Stimulated activated CD4-positive, alpha-beta T cell treated with anti-CD3 and anti-CD28 coated beads, Interleukin-4, amount 100 ng/mL, for 4 hours (primary cell): ENCODE measurements at places on chromosomes 13 and 19.

DNA sequence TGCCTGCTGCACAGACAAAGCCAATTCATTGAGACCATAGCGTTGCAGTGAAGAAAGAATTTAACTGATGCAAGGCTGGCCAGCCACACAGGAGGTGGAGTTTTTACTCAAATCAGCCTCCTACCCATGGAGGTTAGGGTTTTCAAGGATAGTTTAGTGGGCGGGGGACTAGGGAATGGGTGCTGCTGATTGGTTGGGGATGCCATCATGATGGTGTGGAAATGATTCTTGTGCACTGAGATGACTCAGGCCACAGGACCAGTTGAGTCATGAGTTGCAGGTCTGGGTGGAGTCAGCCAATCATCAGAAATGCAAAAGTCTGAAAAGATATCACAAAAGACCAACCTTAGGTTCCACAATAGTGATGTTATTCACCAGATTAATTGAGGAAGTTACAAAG lies 359.6 kb downstream of the FOXO1 start:
- DNase-seq = peak; percentile 55

- DNase-seq = no peak
Measured at GRCh38 chr13:109436055-109436622, 350.2 kb downstream of the IRS2 start.

- DNase-seq = no peak
Measured at GRCh38 chr13:42894765-42895243, 97.2 kb downstream of the EPSTI1 start.

DNA sequence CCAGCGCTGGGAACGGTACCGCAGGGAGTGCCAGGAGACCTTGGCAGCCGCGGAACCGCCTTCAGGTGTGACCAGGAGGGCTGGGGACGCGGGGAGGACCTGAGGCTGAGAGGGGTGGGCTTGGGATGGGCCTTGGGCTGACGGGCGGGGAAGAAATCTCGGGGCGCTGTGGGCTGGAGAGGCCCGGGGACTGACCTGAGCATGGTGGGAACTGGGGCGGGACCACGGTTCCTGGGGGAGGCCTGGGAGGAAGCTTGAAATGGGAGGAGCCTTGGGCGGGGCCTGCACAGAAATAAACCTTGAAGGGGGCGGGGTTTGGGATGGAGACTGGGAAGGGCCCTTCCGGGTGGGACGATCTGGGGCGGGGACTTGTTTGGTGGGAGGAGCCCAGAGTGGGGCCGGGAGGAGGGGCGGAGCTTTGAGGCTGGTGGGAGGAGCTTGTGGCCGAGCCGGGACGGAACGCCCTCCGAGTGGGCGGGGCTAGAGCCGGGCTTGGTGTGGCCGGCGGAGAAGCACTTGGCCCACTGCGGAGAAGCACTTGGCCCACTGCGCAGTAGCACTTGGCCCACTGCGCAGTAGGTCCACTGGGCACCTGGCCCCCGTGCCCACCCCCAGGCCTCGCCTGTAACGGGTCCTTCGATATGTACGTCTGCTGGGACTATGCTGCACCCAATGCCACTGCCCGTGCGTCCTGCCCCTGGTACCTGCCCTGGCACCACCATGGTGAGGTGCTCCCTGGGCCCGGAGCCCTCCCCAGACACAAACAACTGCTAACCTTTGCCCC lies 2.8 kb downstream of the GIPR start:
- DNase-seq = peak; percentile 30

DNA sequence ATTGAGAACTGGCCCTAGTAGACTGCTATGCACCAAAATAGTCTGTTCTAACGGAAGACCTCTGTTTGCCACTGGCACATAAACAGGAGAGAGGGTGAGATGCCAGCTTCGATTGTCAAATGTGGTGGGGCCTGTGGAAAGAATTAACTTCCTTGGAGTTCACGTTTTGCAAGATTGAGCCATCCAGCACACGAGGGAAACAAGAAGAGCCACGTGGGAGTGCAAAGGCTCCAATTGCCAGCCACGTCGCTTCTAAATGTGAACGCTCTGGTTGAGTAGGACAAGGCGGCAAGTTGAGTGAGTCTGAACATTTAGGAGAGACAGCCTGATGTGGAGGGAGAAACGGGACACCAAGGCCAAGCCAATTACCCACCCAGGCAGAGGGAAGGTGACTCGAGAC lies 409.1 kb downstream of the FGF9 start:
- DNase-seq = no peak

DNA sequence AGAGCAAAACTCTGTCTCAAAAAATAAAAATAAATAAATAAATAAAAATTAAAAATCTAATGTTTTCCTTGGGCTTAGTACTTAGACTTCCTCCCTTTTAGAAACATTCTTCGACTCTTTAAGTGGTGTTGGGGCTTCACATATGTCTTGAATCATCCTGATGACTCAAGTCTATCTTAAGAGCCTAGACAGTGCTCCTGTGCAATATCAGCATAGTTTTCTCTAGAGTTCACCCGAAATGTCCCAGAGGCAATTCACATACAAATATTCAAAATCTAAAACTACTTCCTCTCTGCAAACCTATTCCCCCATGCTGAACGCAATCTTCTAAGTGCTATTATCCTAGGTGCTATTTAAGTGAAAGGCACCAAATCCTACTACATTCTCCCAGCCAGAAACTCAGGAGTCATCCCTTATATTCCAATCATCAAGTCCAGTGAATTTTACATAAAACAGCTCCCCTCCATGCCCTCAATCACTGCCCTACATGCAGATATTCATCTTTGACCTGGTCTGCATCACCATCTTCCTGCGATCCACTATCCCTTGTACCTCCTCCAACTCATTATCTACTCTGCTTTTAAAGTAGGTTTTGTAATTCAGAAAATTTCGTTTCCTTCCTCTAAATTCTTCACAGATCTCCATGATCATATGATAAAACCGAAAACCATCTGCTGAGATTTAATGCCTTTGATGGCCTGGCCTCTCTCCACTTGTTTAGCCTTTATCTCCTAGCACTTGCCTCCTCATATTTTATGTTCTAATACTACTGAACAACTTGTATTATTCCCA lies 102.7 kb downstream of the ELF1 start:
- no peak for DNase-seq

DNA sequence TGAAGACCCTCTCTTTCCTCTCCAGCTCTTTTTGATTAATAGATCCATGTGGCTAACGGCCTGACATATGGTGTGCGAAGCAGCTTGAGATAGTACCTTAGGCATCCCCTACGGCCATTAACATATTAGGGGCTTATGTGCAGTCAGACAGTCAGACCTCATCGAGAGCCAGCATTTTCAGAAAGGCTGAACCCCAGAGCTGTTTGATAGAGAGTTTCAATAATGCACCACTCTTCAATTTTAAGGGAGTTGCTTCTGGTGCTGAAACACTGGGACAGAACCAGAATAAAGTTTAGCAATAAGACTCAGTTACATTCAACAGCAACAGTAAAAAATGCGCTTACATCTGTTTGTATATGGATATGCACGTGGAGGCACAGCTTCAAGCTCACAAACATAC lies 10.8 kb downstream of the POU4F1 start:
- no peak for DNase-seq

- no peak for DNase-seq
Measured at GRCh38 chr19:50459067-50459456, 17.2 kb upstream of the EMC10 start.

DNA sequence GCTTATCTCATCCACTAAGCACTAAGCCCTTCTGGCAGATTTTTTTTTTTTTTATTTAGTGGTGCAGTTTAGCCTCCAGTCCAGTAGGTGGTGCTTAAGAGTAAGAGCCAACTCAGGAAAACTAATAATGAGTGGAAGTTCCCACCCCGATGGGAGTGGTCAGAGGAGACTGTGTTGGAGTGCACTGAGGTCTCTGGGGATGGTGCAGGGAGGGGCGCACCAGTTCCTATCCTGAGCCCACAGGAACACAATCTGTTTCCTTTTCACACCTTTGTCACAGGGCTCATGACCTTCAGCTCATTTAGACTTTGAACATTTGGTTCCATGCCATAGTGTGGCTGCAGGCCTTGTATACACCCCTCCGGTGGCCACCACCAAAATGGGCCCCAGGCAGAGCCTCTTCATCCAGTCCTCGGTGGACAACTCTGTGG lies 367.4 kb downstream of the SPRY2 start:
- no peak for DNase-seq

DNA sequence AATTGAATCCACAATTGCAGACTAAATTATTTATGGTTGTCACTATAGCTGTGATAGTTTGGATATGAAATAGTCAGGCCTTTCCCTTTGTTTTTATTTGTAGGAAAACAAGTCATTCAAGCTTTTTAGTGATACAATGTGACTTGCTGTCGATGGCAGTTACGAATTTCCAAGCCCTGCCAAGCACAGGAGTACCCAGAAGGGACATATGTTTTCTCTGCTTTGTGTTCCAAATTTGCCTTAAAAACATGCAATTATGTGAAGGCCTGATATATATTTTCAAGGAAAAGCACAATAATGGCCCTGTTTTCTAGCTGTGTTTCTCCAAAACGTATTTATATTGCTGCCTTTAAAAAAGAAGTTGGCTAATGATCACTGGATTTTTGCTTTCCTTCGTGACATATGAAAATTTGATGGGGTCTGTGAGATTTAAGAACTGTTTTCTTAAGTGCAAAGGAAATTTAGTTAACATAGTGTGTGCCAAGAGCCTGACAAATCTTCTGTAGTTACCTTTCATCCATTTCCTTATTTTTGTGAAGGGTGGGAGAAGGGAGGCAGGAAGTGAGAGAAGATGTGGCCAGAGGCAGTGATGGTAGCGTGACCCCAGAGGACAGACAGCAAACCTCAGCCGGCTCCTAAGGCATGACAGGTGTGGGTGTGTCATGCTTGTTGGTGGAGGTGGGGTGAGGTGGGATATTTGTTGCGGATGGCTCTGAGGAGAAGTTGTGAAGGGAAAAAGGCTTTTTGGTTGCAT lies 79.6 kb downstream of the TEX26 start:
- DNase-seq = no peak

DNA sequence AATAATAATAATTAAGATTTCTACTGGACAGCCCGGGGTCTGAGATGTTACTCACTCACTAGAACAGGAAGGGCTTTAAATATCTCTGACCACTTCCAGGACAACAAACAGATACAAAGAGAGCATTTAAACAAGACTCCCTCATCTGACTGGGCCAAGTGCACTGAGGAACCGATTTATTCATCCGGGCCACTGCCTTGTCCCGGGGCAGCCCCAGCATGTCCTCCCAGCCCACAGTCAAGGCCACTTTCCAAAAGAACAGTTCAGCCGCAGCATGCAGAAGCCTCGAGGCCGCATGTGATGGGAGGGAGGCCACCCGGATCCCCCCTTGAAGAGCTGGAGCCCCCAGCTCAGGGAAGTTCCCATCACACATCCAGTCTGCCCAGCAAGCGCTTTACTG lies 30.5 kb downstream of the MLLT1 start:
- no peak for DNase-seq
